ENCODE measurements at places on chromosomes 4 and X.
A peak's percentile ranks its signal among the peaks of the same experiment; 100 is the strongest.

DNA sequence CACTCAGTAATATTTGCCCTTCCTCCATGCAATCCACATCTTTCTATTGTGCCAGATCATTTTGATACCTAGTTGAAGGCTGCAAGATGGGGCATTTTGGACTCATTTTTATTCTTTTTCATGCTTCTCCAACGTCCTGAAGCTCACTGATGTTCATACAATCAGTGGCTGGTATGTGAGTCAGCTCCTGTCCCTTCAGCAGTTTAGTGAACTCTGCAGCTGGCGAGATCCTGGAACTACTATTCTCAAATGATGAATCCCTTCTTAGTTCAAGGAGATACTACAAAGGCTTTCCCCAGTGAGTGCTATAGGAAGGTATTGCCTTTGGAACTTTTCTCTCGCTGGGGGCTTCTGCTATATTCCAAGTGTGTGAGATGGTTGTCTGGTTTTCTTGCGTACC is 9.6 kb upstream of the CCDC149 start:
- no peak for DNase-seq

- no peak for DNase-seq
Measured at GRCh38 chr4:47482326-47482725, 2.7 kb upstream of the ATP10D start.

DNA sequence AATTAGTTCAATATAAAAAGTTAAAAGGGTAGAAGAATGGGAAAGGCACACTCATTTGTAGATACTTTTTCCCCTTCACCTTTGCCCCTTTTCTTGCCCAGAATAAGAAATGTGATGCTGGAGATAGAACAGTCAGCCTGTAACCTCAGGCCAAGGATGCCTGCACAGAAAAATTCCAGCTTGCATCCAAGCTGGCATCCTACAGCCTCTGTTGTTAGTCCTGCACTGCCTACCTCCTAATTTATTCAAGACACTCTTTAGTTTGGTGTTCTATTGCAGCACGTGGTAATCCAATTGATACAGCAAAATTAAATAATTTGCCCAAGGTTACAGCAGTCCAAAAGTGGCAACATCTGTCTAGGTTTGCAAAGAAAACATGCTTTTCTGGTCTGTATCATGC is 9.7 kb upstream of the USO1 start:
- no peak for DNase-seq

- DNase-seq = no peak
Measured at GRCh38 chr4:1179089-1179441, 6.7 kb upstream of the SPON2 start.

DNA sequence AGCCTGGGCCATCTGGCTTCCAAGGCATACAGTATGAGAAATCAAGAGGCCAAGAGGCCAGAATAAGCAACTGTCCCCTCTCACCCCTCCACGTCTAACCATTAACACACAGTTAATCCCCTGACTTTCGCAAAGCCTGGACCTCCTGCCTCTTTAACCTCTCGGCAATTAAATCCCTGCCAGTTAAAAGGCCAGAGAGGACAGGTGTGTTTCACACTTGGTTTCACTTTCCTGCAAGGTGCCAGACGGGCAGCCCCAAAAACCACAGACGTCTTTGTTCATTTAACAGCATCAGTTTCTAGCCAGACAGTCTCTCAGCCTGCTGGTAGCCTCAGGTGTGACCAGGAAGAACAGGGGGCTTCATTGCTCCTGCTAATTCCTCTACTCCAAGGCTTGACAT is 91.1 kb upstream of the KIT start:
- DNase-seq = peak; percentile 62
